ENCODE measurements at places on chromosomes 1 and 21.

DNA sequence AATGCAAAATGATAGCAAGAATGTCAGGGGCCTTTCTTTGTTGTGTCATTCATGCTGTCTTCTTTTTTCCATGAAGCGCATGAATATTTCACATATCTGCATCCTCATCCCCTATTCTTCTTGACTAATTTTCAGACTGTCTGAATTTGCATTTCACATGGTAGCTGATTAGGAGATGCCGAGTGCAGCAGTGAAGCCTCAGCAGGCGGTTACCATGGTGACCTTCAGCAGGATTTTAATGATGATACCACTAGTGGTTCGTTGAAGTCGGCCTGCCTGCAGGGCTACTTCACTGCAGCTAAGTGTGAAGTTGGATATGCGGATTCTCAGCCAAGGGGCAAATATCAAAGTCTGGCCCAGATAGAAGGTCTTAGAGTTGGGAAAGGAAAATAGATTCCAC is 141.8 kb downstream of the NEK7 start:
- no peak for DNase-seq

- DNase-seq = no peak
Observed at GRCh38 chr1:181127898-181128453, 39.5 kb downstream of the IER5 start.

- no peak for DNase-seq
Observed at GRCh38 chr1:86913399-86913895, 479 bp downstream of the SELENOF start.

GRCh38 chr21:45985471-45986315 is 4.1 kb downstream of the COL6A1 start:
- no peak for DNase-seq

DNA sequence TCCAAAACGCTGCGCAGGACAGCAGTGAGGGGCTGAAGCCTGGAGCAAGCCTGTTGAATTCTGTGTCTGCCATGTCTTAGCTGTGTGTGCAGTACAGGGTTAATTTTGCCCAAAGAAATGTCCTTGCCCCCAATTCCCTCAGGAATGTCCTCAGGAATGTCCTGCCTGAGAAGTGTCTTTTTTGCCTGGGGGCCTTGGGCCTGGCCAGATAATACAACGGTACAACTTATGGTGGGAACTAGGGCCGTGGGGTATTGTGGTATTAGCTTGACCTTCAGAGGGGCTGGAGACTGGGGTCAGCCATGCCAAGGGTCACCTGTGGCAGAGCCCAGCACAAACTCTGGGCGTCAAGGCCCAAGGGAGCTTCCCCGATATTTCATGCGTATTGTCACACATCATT is 107.7 kb downstream of the AJAP1 start:
- no peak for DNase-seq

DNA sequence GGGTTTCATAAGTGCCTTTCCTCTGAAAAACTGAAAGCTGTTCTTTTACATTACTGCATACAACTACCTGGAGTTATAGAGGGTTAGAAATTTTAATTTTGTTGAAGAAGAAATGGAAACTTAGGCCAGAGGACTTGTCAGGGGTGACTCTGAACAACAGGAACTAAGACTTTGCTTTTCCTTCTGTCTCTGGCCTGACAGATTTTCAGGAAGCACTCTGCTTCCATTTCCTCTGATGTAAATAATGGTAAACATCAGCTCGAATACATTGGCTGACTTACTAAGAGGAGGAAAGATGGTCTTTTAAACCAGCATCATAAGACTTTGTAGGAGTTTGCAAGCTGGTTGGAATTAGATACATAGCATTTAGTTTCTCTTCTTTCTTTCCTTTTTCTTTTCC is 27.1 kb upstream of the PLEKHM2 start:
- no peak for DNase-seq

DNA sequence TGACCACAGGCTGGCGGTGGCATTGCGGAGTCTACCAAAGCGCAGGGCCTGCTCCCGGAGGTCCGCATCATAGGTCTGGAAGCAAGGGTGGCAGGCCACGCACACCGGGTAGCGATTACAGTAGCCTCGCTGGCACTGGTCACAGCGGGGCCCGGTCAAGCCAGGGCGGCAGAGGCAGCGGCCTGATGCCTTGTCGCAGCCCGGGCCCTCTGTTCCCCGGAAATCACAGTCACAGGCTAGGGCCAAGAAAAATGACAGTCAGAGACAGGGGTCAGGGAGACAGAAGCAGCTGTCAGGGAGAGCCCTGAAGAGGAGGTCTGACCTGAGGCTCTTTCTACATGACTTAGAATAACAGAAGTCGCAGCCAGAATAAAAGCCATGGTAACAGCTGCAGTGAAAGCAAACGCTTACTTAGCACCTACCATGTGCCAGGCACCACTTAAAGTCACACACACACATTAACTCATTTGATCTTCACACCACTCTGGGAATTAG is 26.4 kb downstream of the LAMB3 start:
- DNase-seq = no peak

- no peak for DNase-seq
Observed at GRCh38 chr1:24369801-24370200, 43.8 kb downstream of the STPG1 start.

DNA sequence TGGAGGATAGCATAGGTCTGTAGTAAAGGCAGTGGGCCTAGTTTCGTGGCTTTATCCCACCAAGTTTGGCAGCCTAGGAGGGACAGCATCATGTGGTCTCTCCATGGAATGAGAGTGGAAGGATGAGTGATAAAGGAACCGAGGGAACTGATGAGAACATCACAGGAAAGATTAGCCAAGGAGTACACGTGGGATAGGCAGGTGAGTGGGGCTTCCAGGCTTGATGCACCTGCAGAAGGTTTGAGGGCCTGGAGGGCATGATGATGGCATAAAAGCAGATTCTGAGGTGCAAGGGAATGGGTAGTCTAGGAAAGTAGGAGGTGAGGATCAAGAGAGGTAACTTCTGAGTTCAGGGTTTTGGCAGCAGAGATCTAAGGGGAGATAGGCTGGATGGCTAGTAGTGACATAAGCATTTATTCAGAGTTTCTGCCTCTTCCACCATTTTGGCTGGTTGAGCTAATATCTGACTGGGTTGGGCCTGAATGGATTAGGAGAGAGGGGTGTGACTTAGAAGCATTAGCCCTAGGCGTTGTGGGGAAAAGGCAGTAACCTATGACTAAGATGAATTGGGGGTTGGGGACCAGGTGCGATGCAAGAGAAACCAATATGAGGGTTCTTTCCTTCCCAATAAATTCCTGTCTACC is 9.1 kb downstream of the PTGFRN start:
- DNase-seq = no peak

GRCh38 chr1:14852291-14852690 is 253.8 kb downstream of the KAZN start:
- no peak for DNase-seq

GRCh38 chr1:41476807-41477361 is 7.6 kb downstream of the EDN2 start:
- DNase-seq = no peak

GRCh38 chr1:220879509-220880361 is 492 bp downstream of the HLX start:
- no peak for DNase-seq

DNA sequence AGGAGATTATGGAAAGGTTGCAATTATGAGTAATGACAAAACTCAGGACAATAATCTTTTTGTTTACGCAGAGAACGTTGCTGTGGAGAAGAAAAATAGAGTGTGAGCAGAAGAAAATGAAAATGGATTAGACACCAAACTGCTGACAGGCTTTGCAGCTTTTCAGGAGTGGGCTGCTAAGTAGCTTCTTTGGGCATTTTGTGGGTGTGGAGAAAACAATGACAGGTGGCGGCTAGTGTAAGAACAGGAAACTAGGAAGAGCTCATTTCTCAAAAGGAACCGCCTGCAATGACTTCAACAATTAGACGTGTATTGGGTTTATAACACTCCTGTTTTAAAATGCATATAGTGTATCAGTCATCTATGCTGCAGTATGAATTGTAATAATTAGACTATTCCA is 18.3 kb upstream of the PALMD start:
- DNase-seq = no peak

DNA sequence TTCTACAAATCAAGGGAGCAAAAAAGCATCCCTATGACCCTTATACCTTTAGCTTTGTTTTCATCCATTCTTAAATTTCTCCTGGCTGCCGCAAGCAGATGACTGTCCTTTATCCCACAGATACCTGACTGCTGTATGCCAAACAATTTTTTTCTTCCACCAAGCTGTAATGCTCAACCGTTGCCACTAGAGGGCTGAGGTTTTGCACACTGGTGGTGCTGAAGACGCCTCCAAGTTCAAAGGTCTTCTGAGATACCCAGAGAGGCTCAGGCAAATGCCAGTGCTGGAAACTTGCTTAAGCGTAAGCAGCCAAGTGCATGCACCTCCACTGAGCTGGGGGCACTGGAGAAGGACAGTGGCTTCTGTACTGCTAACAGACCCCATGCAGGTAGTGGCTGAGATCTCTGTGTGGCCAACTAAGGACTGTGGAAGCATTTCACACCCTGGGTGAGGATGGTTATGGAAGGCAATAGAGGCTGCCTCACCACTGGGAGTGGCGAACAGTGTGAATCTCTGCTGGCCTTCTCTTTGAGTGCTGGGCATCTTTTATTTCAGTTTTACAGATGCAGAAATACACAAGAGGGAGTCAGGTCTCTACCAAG is 28.5 kb downstream of the CNIH3 start:
- peak; percentile 14 for DNase-seq

DNA sequence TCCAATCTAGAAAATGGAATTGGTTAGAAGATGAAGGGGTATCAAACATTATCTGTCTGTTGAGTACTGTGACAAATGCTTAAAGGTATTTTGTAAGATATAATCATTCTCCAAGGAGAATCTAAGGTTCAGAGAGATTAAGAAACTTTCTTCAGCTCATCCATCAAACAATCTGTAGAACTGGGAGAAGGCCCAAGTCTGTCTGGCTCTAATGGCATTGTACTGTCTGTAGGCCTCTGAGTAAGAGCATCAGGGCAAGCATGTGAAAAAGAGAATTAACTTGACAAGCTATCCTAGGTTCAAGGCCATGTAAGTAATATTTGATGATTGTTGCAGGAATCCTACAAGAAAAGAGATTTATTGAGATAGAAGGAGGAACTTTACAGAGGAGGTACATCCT is 5.3 kb upstream of the FGGY start:
- no peak for DNase-seq

DNA sequence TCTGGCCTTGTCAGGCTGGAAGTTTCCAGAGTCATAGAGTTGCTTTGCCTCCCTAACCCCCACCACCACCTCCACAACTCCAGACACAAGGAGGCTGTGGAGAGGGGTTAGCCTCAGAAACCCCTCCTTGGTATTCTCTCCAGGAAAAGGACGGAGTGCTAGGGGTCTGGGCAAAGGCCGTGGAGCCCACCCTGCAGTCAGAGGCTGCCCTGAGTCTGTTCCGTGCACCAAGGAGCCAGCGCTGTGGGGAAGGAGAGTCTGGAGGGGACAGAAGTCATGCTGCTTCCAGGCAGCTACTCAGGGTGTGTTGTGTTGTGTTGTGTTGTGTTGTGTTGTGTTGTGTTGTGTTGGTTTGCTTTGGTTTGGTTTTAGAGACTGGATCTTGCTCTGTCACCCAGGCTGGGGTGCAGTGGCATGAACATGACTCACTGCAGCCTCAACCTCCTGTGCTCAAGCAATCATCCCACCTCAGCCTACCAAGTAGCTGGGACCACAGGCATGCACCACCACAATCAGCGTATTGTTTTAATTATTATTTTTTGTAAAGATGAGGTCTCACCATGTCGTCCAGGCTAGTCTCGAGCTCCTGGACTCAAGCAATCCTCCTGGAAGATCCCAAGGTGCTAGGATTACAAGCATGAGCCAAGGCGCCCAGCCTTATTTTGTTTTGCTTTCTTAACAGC is 122.2 kb upstream of the TMEM51 start:
- DNase-seq = no peak

- no peak for DNase-seq
Observed at GRCh38 chr1:31366796-31367195, 6.1 kb downstream of the FABP3 start.

DNA sequence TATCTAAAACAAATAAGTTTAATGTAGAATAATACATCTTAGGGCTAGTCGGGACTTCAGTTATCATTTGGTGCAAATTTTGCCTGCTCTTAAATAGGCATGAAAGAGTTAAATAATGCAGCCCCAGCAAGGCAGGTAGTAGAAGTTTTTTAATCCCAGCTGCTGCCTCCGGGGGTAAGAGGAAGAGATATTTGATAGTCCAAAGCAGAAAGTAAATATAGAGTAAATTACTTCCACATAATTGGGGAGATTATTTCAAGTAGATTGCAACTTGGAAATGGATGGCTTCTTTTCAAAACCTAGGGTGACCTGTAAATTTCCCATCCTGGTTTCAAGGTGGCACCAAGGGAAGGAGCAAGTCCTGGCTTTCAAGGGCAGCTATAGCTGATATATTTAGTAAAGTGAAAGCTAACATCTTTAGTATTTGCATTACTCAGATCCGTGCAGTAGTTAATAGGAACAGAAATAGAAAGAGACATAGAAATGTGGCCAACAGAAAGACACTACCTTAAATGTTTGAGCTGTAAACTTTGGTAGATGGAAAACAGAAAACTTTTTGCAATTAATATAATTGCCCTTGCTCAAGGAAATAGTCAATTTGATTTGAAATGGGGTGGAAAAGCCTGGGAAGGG is 109.1 kb downstream of the LMO4 start:
- no peak for DNase-seq

GRCh38 chr1:36516372-36517010 is 33.8 kb upstream of the CSF3R start:
- peak; percentile 17 for DNase-seq

DNA sequence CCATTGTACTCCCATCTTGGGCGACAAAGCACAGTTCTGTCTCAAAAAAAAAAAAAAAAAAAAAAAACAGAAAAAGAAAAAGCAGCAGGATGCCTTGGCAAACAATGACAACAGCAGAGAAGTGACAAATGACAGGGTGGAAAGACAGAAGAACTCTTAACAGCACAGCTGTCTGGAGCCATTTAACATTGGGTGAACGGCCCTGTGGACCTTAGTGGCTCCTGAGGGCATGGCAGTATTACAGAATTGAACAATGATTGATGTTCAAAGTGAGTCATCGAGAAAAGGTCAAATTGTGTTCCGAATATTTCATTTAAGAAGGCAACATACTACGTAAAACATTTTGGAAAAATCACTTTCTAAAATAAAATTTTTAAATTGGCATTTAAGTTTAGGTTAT is 30.0 kb downstream of the DNASE2B start:
- DNase-seq = no peak

GRCh38 chr1:12340544-12340930 is 110.7 kb downstream of the VPS13D start:
- no peak for DNase-seq

DNA sequence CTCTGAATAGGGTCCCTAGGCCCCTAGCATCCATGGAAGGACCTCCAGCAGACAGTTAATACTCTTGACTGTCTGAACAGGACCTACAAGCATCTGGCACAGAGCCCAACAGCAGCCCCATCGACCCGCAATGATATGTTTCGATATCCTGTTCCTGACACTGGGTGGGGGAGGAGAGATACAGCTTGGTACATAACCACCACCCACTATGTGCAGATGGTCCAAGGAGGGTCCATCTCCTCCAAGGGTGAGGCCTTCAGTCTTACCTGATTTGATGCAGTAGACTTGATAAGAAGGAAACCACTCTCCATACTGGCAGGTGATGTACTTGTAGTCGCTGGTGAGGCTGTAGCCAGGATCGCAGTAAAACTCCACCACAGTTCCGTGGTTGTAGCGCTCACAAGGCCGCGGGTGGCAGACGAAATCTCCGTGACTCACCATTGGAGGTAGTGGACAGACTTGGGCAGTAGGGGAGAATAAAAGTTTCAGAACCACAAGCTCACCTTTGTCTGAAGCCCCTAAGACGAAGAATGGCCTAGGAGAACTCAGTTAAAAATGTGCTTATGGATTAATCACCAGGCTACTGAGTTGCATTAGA is 86.0 kb upstream of the TLR5 start:
- DNase-seq = no peak

All from NK-92 treated with Interleukin-12 subunit alpha and Interleukin-12 subunit beta, amount 100 ng/mL, for 24 hours (cell line).